Upper lobe of right lung (tissue), 1 donor: ENCODE measurements at places on chromosomes 12 and 14.

- no peak for DNase-seq
Measured at GRCh38 chr12:128394137-128394536, 127.2 kb downstream of the TMEM132C start.

GRCh38 chr12:69509904-69510827 lies 40.0 kb downstream of the FRS2 start:
- no peak for DNase-seq

DNA sequence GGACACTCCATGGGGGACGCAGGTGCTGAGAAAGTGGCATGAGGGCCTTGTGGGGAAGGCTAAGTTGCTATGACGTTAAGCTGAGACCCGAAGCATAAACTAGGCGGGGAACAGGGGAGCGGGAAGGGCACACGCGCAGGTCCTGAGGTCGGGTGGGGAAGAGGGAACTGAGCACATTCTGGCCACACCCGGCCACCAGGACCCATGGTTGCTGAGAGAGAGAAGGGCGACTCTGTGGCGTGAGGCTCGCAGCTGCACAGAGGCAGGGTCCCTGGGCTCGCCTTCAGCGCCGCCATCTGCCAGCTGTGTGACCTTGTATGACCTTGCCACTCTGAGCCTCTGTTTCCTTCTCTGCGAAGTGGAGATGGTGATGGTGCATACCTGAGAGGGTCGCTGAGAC lies 182.5 kb downstream of the PHETA1 start:
- DNase-seq: no peak

- no peak for DNase-seq
Measured at GRCh38 chr14:99566009-99566389, 38.0 kb downstream of the CCDC85C start.

DNA sequence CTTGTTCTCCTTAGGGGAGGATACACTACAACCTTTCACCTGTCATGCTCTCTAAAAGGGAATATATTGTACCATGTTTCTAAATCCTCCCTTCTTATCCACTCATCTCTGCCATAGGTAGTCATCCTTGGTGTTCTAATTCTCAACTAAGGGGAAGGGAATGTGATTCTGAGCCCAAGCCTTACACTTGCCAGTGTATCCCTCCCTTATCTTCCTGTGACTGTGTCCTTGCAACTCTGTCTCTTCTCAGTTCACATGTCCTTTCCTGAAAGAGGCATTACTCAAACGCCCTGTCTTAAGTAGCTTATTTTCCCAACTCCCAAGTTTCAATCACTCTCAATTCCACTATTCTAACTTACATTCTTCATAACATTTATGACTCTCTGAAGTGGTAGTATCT lies 44.5 kb upstream of the SYT10 start:
- DNase-seq: no peak

- no peak for DNase-seq
Measured at GRCh38 chr12:127819056-127819455, 447.9 kb upstream of the TMEM132C start.
